ENCODE measurements at places on chromosomes 16 and 17.

DNA sequence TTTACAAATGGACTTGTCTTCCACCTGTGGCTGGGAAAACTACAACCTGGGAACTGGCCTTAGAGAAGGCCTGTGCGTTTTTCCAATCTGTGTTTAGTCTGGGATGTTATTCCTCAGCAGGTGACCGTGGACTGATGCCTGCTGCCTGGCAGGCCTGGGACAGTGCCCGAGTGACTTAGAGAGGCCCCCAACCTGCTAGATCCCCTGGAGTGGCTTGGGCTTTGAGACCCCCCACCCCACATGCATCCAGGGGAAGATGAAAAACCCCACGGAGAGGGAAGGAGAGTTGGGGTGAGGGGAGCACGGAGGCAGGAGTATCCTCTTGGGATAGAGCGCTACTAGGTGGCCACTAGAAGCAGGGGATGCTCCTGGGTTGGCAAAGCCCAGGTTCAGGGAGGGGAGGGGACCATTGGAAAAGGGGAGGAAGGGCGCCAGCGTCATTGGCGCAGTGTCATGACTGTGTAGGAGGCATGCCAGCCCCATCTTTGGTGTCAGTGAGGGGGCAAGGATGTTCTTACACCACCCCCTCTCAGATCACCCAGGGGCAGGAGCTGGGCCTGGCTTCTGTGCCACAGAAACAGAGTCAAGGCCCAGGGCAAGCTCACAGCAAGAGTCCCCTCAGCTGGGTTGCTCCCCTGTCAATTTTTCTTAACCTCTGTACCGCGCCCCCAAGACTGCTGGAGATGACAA lies 54.1 kb downstream of the MEAK7 start:
- DNase-seq = no peak

DNA sequence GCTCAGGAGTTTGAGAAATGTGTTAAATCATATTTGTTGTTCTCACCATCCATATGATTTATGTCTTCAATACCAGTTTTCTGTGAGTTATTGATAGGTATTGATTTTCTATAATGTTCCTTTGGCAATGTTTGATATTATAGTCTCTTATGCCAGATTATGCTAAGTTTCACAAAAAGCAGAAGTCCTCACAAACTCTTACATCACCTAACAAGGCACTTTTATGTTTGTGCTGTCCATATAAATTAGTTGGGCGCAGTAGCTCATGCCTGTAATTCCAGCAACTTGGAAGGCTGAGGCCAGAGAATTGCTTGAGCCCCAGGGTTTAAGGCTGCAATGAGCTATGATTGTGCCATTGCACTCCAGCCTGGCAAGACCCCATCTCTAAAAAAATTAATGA lies 12.6 kb upstream of the UQCRC2 start:
- no peak for DNase-seq

DNA sequence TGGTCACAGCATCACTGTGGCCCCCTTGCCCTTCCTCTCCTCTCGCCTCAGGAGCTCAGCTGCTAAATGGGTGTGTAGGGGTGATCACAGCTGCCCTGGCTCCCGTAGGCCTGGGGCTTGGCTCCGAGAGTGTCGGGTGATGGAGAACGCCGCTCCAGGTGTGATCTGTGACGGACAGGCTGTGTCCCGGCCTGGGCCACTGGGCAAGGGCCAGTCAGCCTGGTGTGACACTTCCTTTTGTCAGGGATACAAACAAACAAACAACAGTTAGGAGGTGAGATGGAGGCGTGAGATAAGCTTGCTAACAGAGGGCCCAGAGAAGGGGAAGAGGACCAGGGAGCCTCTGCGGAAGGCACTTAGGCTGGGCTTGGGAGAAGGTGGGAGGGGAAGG lies 2.0 kb downstream of the ADGRG1 start:
- no peak for DNase-seq

DNA sequence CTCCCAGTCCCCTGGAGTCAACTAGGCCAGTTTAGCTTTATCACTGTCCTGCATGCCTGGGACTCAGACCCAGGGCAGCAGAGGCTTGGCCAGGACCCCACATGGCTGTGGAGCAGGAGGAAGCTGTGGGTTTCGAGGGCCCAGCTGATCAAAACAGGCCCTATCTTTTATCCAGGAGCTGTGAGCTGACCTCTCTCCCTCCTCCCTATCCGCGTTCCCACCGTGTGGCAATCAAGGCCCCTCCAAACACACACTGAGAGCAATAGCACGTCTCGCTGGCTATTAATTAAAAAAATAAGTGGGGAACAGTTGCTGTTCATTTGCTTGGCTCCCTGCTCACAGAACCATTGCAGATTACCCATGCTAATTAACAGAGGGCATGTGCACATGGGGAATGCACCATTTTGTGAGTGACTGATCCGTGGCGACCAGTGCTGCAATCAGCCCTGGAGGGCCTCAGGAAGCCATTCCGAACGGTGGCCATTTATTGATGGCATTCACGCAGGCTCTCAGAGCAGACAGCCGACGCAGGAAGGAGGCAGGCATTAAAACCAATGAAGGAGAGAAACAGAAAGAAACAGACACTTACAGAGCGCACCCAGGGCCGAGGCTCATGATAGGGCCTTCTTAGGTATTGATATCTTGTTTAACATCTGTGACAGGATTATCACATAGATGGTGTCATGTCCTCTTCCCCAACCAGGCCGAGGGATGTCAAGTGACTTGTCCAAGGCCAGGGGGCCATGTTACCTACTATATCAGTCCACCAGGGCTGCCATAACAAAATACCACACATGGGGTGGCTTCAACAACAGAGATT lies 157.1 kb downstream of the KATNIP start:
- no peak for DNase-seq

GRCh38 chr16:8516471-8516870 lies 73.8 kb downstream of the TMEM114 start:
- DNase-seq = no peak

GRCh38 chr17:44593156-44593555 lies 35.9 kb downstream of the FZD2 start:
- no peak for DNase-seq

GRCh38 chr17:57281887-57282286 lies 25.6 kb downstream of the MSI2 start:
- no peak for DNase-seq

- no peak for DNase-seq
Measured at GRCh38 chr17:49787884-49788477, 500 bp upstream of the KAT7 start.

- no peak for DNase-seq
Measured at GRCh38 chr16:11620243-11621003, 33.7 kb upstream of the LITAF start.

DNA sequence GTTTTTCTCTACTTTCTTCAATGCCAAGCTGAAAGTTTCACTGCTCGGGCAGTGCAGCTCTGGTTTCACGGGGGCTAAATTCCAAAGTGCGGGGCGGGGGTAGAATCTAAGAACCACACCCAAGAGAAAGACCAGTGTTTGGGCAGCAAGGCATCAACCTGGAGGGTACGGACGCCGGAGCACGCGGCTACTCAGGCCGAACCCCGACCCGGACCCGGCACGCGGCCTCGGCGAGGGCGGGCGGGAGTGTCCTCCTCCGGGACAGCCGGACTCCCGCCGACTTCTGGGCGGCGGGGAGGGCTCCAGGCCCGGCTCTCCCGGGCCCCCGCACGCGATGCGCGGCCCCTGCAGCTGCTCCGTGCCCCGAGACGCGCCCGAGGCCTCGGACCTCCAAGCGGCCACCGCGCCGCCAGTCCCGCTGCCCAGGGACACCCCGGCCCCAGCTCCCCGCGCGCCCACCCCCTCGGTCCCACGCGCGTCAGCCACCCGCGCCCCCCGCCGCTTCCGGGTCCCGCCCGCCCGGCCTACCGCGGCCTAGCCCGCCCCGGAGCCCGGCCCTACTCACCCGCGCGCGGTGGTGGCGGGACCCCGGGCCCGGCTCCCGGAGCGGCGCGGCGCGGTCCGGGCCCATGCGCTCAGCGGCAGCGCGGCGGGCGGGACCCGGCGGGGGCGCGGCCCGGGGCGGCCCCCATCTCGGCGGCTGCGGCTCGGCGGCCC lies 561 bp downstream of the AXIN1 start:
- DNase-seq = no peak

DNA sequence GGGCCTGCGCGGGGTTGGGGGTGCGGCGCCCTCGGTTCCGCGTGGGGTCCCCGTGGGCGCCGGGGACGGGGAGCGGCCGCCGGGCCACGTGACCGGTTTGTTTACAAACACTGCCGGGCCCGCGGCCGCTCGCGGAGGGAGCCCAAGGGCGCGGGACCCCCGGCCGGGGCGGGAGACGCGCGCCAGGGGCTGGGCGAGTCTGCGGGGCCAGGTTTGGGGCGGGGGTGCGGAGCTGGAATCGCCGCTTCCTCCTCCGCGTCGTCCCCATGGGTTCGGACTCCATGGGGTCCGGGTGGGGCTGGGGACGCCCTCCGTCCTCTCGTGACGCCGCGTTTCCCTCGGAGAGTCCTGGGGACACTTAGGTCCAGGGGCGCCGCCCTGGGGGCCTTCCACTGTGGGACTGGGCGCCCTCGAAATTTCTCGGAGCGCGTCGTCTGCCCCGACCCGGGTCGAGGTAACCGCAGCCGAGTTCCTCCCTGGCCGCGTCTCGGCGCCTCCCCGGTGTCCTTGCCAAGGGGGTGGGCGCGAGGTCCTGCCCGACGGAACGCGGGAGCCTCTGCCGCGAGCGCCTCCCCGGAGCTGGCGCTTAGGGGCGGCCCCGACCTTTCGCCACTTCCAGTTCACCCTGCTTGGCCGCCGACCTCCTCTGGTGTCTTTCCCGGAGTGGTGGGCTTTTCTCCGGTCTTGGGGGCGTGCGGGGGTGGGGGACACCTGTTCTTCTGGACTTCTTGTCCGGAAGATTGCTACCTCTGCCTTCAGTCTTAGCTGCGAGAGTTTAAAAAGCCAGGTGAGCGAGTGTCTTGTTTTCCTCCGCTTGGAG lies 684 bp downstream of the YPEL2 start:
- DNase-seq = no peak

DNA sequence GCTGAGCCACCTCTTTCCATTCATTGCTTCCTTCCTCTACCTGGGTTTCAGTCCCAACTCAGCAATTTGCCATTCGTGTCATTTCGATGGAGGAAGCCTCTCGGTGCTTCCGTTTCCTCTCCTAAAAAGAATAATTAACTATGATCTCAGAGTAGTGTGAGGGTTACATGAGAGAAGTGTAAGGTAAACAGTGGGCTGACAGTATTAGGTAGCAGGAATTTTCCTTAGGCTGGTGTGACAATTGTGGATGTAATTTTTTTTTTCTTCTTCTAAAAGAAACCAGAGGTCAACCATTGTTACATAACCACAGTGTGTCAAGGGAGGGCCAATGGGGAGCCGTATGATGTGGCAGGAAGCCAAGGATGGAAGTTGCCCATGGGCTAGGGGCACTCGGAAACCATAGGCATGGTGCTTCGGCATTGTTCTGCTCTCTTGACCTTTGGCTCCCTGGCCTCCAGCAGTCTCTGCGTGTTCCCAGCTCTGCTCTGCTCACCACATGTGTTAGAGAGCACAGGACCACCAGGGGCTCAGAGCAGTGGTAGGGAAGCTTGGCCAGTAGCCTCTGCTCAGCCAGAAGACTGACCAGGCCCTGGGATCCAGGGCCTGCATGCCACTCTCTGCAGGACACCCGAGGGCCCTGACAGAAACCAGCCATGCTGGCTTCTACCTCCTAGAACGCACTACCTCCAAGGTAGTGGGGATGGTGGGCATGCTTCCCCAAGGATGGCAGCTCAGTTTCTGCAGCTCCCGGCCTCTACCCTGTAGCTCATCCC lies 2.0 kb upstream of the TOP2A start:
- DNase-seq = peak; percentile 77

- no peak for DNase-seq
Measured at GRCh38 chr17:19579867-19580565, 46.4 kb downstream of the SLC47A1 start.

DNA sequence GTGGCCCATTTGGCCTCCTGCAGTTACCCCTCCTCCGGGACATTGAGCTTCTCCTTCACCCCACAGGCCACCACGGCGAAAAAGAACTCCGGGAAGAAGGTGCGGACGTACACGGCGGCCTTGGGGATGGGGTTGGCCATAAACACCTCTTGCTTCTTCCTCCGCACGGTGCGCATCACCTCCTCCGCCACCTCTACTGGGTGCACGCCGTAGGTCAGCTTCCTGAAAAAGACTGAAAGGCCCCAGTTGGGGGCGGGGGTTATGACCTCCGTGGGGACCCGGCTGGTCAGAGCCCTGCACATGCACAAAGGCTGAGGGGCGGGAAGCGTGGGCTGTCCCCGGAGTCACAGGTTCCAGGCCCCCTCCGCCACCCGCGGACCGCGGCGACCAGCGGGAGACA lies 19.9 kb downstream of the DHRS7C start:
- no peak for DNase-seq
